PC-3 (cell line): ENCODE measurements at places on chromosomes 6 and 20.

- DNase-seq: no peak
- H3K4me1 ChIP-seq: no peaks in the 10 kb centered on the region
- no peak overlapping the region for H3K4me3 ChIP-seq
- no peaks in the 10 kb centered on the region for H3K36me3 ChIP-seq
These were observed 19.7 kb upstream of the DDO start for GRCh38 chr6:110434961-110435602.

DNA sequence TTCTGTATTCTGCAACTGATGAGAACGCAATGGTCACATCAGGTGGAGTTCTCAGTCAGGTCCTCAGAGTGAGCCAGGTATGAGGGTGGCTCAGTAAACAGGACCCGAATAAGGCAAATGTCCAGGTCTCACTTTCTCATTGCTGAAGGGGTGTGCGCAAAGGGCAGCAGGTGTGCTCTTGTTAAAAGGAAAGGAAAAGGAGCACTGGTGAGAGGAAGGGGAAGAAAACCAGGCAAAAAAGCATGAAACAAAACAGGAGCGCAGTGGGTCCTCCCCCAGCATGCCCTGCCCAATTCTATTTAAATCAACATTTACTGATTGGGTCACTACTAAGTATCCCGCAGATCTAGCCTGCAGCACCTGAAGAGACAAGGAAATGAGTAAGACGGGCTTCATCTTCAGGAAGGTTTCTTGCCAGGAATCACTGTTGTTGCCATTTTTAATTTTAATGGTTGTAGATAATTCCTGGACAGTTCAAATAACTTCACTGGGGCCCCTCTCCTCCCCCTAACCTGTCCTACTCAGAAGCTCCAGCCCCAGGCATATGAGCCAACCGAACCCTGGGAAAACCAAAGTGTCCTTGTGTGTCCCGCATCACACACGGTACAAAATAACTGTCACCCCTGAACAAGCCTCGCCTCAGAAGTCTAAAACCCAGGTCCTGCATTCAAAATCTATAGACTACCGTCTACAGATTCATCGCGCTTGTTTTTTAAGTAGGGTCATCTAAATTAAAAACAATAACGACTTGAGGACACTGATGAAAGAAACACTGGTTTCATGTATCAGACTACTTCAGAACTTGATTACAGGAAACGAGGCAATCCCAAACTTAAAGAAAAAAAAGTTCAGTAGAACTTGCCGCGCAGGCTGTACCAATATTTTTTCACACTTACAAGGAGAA, 980 bp downstream of the MBOAT1 start:
- peaks cover 14% of the 10 kb centered on the region for H3K4me1 ChIP-seq
- H3K27ac ChIP-seq: peak overlapping the region; percentile 74
- H3K27me3 ChIP-seq: no peaks in the 10 kb centered on the region
- peak; percentile 86 for DNase-seq
- peak overlapping the region; percentile 73 for H3K4me3 ChIP-seq
- no peaks in the 10 kb centered on the region for H3K36me3 ChIP-seq

DNA sequence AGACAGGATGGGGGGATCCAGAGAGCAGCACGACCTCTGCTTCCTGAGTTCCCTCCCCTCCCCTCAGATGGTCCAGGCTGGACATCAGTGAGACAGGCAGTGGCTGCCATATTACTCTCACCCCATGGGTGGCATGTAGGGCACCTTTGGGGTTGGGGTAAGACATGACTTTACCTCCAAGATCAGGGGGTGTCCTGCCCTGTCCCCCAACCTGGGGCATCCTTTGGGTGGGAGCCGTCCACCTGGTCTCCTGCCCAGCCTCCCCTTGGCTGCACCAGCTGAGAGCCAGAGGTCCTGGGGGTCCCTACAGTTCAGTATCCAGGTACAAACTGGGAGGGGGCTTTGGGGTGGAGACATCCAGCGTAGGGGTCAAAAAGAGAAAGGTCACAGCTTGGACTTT, 48.7 kb upstream of the SLCO4A1 start:
- H3K4me3 ChIP-seq: no peak overlapping the region
- no peak for DNase-seq
- H3K4me1 ChIP-seq: peaks cover 38% of the 10 kb centered on the region
- H3K27ac ChIP-seq: no peak overlapping the region
- no peaks in the 10 kb centered on the region for H3K36me3 ChIP-seq
- no peaks in the 10 kb centered on the region for H3K27me3 ChIP-seq

DNA sequence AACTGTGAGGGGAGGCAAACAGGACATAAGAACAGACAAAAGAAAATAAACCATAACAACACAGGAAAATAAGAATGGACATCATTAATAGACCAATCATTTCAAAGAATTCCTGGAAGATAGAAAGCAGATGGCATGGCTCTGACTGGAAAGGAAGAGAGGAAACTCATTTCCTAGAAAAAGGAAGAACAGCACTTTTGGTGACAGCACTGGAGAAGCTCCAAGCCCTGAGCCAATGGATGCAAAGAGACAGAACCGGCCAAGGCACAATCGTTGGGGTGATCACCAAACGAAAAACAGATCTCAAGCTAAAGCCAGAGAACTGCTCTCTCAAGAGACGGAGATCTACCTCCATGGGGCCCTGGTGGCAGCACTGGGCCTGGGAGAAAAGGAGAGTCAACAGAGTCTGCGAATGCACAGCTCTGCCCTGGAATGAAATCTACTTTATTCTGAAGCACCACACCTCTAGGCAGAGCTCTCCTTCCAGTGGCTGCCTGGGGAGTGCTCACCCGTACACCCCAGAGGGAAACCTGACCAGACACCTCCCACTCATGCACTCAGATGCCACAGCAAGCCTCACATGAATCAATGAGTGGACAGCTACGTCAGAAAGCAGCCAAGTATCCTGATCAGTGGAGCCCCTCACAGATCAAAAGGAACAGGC, 24.2 kb downstream of the KIAA0319 start:
- no peaks in the 10 kb centered on the region for H3K4me1 ChIP-seq
- H3K27me3 ChIP-seq: no peaks in the 10 kb centered on the region
- no peak overlapping the region for H3K27ac ChIP-seq
- DNase-seq: no peak
- no peak overlapping the region for H3K4me3 ChIP-seq
- H3K36me3 ChIP-seq: no peaks in the 10 kb centered on the region

DNA sequence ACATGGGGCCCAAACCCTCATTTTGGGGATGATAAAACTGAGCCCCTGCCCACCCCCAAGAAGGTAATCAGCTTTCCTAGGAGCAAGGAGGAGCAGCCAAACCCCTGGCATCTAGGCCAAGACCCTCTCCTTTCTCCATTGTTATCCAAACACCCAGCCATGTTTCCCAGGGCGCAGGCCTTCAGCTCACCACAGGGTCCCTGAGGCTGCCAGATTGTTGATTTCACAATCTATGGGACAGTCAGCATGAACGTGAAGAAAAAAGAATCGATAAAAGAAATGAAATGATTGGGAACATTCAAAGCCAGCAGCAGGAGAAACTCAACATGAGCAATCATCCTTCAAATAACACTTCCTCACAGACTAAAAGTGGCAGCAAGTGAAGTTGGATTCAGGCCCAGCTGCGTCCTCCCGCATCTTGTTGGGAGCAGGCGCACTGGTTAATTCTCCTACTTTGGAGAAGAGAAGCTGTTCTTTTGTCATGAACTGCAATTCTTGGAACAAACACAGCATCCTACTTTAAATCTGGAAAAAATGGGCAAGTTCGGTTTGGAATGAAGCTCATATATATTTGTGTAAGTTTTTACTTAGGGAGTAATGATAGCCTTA, 241.8 kb upstream of the PRDM1 start:
- DNase-seq: no peak
- no peaks in the 10 kb centered on the region for H3K27me3 ChIP-seq
- H3K36me3 ChIP-seq: no peaks in the 10 kb centered on the region

DNA sequence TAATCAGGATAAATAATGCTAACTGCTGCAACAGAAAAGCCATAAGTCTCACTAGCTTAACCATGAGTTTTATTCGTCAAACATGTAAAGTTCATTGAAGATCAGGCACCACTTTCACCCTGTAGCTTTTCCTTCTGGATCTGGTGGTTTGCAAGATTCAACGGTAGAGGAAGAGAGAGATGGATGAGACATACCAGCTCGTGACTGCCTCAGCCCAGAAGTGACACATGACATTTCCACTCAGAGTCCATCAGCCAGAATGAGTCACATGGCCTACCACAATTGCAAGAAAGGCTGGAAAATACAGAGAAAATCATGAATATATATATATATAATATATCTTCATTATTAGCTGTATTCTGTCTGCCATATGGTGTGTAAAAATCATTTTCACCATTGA, 29.0 kb downstream of the SPTLC3 start:
- H3K4me1 ChIP-seq: peaks cover 13% of the 10 kb centered on the region
- no peaks in the 10 kb centered on the region for H3K27me3 ChIP-seq
- H3K36me3 ChIP-seq: no peaks in the 10 kb centered on the region
- H3K4me3 ChIP-seq: no peak overlapping the region

GRCh38 chr6:42030585-42031506, 19.5 kb upstream of the TAF8 start:
- DNase-seq: no peak
- H3K4me1 ChIP-seq: peaks cover 5% of the 10 kb centered on the region
- H3K27ac ChIP-seq: no peak overlapping the region

- no peaks in the 10 kb centered on the region for H3K36me3 ChIP-seq
- H3K4me3 ChIP-seq: no peak overlapping the region
- DNase-seq: no peak
- H3K4me1 ChIP-seq: 0 out of 2 replicates have a peak, but pooled peaks cover 4% of the 10 kb centered on the region
These were observed 34.7 kb upstream of the KCNB1 start for GRCh38 chr20:49516916-49517804.

DNA sequence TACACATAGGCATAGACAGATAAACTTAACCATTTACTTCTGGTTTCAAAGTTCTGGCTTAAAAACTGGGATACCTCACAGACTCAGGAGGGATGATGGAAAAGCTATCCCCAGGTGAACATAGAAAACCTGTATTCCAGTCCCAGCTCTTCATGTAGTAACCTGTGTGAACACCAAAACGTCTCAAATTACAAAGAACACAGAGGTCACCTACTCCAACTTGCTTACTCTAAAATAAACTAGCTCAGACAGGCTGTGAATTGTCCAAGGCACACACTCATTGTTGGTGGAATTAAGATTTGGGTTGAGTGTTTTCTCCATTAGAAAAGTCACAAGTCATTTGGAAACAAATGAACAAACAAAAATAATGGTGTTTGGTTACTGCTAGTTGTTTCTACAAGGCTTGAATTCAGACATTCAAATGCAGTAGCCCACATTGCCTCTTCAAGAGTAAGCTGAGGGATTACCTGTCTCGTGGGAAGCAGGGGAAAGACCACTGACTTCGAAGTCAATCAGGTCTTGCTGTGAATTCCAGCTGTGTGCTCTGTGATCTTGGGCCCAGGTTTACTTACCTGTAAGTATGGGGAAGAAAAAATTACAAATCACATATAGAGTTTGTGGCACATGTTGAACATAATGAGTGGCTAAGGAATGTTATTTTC, 48.2 kb upstream of the LRRC1 start:
- no peak overlapping the region for H3K4me3 ChIP-seq
- H3K4me1 ChIP-seq: peaks cover 19% of the 10 kb centered on the region
- peak; percentile 65 for DNase-seq
- H3K27ac ChIP-seq: no peak overlapping the region
- H3K27me3 ChIP-seq: no peaks in the 10 kb centered on the region

DNA sequence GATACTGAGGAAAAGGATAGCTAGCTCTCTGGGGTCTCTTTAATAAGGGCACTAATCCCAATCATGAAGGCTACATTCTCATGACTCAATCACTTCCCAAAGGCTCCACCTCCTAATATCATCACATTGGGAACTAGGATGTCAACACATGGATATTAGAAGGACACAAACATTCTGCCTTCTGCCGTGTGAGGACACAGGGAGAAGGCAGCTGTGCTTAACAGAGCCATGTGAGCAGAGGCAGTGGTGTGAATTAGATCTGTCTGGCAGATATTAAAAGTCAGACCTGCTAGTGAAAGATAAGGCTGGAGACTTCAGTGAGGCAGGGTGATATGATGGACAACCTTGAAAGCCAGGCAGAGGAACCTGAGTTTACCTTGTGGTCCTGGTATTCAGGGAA, 341.9 kb downstream of the ARHGAP18 start:
- H3K27me3 ChIP-seq: no peaks in the 10 kb centered on the region
- no peak overlapping the region for H3K4me3 ChIP-seq
- H3K4me1 ChIP-seq: no peaks in the 10 kb centered on the region
- no peaks in the 10 kb centered on the region for H3K36me3 ChIP-seq
- H3K27ac ChIP-seq: no peak overlapping the region
- DNase-seq: no peak

GRCh38 chr6:38786486-38786885, 71.4 kb downstream of the DNAH8 start:
- H3K4me1 ChIP-seq: peaks cover 10% of the 10 kb centered on the region
- H3K27me3 ChIP-seq: no peaks in the 10 kb centered on the region
- peak overlapping the region; percentile 36; the same call in 1 of the 2 replicates for H3K4me3 ChIP-seq
- H3K36me3 ChIP-seq: no peaks in the 10 kb centered on the region
- no peak overlapping the region for H3K27ac ChIP-seq
- peak; percentile 43 for DNase-seq

DNA sequence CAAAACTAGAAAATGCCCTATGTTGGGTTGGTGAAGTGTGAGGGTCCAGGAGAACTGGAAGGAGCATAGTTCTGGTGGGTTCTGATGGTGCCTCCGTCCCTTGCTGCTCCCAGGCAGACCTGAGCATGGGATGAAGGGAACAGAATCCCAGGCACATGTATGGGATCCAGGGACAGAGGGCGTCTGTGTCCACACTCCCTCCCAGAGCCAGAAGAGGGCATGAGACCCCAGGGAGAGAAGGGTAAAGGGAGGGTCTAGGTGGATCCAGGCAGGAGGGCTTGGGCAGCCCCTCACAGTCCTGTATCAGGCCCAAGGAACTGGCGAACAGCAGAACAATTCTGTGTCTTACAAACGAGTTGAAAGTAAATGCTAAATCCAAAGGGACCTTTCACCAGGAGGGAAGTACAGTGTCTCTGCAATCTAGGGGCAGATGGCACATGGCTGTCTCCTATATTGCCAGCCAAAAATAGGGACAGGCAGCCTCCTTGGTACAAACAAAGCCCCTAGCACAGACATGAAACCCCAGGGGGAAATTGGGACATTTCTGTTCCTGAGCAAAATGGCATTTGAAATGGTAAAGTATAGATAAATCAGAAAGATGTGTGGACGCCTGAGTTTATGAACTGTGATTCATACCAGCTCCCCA, 2.5 kb upstream of the BPIFA1 start:
- no peaks in the 10 kb centered on the region for H3K36me3 ChIP-seq
- peaks cover 65% of the 10 kb centered on the region for H3K27me3 ChIP-seq
- DNase-seq: no peak
- no peaks in the 10 kb centered on the region for H3K4me1 ChIP-seq
- H3K27ac ChIP-seq: no peak overlapping the region

- DNase-seq: peak; percentile 27
- H3K4me3 ChIP-seq: no peak overlapping the region
- H3K27ac ChIP-seq: no peak overlapping the region
- no peaks in the 10 kb centered on the region for H3K36me3 ChIP-seq
- peaks cover 7% of the 10 kb centered on the region; the same call in 1 of the 2 replicates for H3K4me1 ChIP-seq
- no peaks in the 10 kb centered on the region for H3K27me3 ChIP-seq
These were observed 68.1 kb downstream of the LRRC1 start for GRCh38 chr6:53862662-53863462.

DNA sequence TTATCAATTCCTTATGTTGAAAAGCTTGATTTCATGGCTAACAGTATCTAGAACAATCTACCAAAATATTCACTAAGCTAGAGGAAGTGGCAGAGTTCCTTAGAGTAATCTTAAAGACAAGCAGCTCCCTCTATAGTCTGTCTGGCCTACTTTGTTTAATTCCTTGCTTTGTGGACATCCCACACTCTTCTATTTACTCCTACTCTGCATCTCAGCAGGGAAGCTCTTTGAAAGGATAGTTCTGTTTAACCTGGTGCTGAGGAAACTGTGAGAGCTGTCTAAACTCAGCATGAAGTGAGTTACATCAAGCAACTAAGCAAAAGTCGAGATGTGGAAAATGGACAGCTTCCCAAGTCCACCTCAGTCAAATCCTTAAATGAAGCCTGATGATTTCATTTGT, 4.3 kb downstream of the REV3L start:
- H3K4me1 ChIP-seq: peaks cover 27% of the 10 kb centered on the region
- H3K36me3 ChIP-seq: no peaks in the 10 kb centered on the region
- no peaks in the 10 kb centered on the region for H3K27me3 ChIP-seq
- H3K27ac ChIP-seq: no peak overlapping the region
- no peak overlapping the region for H3K4me3 ChIP-seq
